ENCODE measurements at places on chromosomes 2 and 18.

DNA sequence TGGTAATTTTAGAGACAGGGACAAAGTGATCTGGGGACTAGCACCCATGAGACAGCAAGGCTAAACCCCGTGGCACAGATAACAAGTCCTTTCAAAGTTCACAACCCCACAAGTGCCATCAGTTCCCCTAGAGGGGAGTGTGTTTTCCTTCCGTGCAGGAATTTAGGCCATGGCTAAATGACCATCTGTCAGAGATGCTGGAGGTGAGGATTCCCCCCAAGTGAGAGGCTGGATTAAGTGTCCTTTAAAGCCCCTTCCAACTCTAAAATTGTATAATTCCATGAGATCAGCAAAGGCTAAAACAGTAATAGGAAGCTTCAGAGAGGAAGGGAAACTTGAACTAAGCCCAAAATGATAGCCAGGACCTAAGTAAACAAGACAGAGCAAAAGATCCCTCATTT is 8.7 kb downstream of the FEZ2 start:
- DNase-seq, result no peak

DNA sequence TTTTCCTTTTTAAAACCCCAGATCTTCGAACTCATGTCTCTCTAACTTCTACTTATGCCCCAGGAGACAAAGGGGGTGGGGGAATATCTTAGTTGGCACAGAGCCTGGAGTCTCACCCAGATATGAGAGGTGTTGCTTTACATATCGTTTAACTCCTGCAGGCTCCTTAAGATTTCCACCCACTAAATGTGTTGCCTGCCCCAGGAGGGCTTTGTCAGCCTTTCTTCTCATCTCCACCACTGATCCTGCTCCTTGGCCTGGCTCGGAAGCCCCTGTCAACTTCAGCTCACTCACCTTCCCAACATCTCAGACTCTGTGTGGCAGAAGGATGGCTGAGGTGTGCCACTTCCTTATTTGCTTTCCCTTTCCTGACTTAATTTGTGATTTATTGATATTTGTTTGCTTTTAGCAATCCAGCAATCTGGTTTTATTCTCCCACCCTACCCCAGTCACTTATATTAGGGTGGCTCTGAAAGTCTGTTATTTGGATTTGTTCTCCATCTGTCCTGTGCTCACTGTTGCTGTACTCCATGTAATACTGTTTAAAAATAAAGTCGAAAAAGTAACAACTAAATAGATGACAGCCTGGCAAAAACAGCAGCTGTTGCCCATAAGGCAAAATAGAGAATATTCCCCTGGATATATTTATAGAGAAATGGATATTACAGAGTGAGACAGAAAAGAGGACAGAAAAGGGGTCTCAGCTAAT is 200.6 kb downstream of the ZBTB7C start:
- no peak for DNase-seq

- no peak for DNase-seq
These were observed 266.8 kb downstream of the NDUFA10 start for GRCh38 chr2:239758279-239758877.

GRCh38 chr2:239751679-239752355 is 273.3 kb downstream of the NDUFA10 start:
- no peak for DNase-seq

DNA sequence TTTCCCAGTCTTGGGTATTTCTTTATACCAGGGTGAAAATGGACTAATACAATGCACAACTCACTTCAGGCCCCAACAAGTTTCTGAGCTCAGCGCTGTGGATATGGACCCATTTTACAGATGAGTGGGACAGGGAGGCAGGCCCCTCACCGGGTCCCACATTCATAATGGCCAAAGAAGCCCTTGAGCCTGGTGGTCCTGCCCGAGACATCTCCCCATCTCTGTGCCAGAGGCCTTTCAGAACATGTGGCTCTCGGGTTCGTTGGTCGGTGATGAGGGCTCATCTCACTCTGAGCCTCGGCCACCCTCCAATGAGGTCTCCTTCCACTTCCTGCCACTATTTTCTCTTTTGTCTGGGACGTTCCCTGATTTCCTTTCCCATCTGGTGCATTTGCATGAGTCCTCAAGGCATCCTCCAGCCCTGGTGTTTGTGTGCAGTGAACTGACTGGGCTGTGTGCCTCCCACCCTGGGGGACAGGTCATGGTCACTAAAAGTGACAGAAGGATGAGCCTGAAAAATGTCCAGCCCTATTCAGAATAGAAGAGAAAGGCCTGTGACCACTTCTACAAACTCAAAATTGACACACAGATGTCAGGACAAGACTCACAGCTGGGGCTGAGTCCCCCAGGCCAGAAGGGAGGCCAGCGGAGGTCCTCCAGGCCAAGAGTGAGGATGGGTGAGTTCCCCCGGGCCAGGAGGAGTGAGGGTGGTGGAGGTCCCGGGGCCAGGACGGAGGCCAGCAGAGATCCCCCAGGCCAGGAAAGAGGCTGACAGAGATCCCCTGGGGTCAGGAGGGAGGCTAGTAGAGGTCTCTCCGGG is 134.5 kb downstream of the PTGR3 start:
- DNase-seq, result no peak

GRCh38 chr2:27231921-27232320 is 14.8 kb downstream of the CAD start:
- no peak for DNase-seq

- no peak for DNase-seq
These were observed 650.6 kb downstream of the SLC4A3 start for GRCh38 chr2:220278022-220278421.

- no peak for DNase-seq
These were observed 364.4 kb upstream of the CYRIA start for GRCh38 chr2:17030047-17030446.

DNA sequence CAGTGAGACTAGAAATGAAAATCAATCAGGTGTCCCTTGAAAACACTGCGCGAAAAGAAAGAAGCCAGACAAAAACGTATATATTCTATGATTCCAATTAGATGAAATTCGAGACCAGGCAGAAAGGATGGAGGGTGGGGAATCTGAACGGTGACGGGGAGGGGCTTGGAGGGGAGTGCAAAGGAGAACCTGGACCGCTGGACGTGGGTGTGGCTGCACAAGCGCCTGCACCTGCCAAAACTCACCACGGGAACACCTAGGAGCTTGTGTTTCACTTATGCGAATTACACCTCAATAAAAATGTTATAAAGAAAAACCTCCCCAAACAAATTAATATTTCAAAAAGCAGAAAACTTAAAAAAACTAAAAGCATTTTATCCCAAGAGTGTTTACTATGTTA is 21.9 kb downstream of the THAP4 start:
- DNase-seq, result no peak
